ENCODE measurements at places on chromosomes 2 and 18.

DNA sequence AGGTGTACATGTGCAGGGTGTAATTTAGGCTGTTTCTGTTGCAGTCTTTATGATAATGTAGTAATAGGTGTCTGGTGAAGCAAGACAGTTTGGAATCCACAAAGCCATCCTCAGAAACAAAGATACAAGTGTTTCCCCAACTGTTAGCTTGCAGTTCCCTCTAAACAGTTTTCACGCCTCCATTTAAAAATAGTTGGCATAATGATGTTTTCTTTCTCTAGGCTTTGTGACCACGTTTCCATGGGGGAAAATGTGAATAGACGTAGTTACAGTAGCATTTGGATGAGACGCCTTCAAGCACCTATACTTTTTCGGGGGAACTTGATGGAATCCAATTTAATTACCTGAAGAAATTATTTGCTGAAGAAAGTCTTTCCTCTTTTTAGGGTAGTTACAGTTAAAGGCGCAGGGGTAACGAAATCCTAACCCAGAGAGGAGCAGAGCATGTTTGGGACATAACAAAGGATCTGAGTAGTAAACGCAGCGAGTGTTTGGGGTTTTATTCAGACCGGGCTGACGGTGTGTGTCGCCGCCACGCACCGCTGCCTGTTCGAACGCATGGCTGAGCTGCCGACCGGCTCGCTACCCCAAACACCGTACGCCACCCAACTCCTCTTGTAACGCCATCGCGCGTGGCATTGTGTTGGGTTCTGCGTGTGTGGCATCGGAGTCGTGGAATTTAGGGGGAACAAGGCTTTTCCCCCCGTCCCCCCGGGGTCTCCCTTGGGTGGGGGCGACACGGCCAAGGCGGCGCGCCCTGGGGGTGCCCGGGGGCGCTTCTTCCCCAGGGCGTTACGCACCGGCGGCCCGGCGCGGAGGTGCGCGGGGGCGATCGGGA, 681 bp upstream of the NRP2 start:
- no peak for DNase-seq

GRCh38 chr2:225400060-225400511, 576 bp downstream of the NYAP2 start:
- DNase-seq = no peak

GRCh38 chr2:61356261-61356957, 114.5 kb downstream of the USP34 start:
- no peak for DNase-seq

DNA sequence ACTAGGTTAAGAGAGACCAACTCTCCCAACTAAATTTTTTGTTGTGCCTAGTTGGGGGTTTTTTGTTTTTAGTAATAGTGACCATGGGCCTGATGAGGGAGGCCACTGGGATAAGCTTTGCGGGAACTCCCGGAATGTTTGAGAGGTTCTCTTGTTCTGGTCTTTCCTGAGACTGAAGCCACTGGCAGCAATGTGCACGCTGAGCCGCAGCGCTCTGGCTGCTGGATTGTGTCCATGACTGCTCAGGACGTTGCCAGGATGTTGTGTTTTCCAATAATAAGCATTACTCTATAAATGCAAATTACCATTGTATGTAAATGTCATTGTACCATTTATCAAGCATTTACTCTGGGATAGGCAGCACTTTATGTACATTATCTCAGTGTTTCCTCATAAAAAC, 126.1 kb downstream of the GALNT1 start:
- no peak for DNase-seq

DNA sequence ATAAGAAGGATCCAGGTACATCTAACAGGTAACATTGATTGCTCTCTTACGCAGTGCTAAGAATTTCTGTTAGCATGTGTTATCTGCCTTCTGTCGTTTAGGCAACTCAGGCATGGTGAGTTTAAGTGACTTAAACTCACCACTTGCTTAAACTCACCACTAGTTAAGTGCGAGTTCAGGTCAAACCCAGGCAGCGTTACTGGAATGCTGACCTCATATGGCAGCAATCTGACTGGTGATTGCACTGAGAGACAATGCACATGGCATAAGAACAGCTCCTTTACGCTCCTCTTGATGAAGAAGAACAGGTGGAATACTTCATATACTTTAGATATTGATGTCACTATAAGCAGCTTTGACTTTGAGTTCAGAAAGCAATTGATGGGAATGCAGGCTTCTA, 954.1 kb downstream of the SOCS6 start:
- DNase-seq = no peak

- no peak for DNase-seq
Measured at GRCh38 chr2:223855426-223855825, 18.0 kb upstream of the AP1S3 start.

Measured in stimulated activated CD8-positive, alpha-beta memory T cell treated with anti-CD3 and anti-CD28 coated beads, Interleukin-4, amount 100 ng/mL, for 1 hour (primary cell).